ENCODE measurements at places on chromosomes 2 and 18.
A peak's percentile ranks its signal among the peaks of the same experiment; 100 is the strongest.

GRCh38 chr2:237059155-237059875 lies 26.4 kb upstream of the COPS8 start:
- DNase-seq, result no peak

DNA sequence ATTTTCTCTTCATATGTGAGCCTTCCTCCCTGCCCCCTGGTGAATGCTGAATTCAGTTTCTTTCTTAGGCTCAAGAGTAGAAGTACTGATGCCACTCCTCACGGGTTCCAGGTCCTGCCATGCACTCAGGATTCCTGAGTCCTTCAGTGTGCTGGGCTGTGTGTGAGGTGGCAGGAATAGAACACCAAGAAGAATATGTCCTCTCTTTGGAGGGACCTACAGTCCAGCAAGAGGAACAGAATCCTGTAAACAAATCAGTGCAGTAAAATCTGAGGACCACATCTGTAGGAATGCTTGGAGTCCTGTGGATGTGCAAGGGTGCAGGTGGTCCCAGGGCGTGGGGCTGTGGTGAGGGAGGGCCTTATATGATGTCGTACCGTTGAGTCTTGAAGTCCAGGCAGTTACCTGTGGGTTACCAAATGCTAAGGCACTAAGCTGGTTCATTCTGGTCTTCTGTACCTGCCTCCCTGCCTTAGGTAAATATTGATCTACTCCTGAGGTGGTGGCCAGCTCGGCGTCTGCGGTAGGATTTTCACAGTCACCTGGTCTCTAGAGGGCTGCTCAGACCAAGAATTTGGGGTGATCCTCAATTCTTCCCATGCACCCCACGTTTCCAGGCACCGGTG lies 5.5 kb downstream of the ASAP2 start:
- DNase-seq, result peak; percentile 38

DNA sequence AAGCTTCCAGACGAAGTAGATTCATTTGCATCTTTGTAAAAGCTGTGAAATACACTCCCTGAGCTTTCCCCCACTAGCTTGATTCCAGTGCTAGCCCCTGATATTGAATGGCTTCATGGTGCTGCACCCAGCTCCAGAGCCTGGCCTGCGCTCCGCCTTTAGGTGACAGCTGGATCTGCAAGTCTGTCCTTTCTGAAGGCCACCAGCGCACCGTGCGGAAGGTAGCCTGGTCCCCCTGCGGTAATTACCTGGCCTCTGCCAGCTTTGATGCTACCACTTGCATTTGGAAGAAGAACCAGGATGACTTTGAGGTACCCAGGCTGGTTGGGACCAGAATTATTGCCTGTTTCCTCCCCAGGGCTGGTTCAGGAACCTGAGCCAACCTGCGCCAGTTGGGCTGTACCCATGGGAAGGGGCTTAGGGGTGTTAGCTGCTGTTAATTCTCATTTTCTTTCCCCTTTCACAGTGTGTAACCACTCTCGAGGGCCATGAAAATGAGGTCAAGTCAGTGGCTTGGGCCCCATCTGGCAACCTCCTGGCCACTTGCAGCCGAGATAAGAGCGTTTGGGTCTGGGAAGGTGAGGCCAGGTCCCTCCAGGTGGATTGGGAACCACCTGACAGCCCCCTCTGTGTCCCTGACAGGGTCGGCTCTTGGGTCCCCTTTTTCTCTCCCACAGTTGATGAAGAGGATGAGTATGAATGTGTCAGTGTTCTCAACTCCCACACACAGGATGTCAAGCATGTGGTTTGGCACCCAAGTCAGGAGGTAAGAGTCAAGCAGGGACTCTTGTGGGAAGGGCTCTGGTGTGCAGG lies 1.3 kb downstream of the CIAO1 start:
- peak; percentile 76 for DNase-seq

DNA sequence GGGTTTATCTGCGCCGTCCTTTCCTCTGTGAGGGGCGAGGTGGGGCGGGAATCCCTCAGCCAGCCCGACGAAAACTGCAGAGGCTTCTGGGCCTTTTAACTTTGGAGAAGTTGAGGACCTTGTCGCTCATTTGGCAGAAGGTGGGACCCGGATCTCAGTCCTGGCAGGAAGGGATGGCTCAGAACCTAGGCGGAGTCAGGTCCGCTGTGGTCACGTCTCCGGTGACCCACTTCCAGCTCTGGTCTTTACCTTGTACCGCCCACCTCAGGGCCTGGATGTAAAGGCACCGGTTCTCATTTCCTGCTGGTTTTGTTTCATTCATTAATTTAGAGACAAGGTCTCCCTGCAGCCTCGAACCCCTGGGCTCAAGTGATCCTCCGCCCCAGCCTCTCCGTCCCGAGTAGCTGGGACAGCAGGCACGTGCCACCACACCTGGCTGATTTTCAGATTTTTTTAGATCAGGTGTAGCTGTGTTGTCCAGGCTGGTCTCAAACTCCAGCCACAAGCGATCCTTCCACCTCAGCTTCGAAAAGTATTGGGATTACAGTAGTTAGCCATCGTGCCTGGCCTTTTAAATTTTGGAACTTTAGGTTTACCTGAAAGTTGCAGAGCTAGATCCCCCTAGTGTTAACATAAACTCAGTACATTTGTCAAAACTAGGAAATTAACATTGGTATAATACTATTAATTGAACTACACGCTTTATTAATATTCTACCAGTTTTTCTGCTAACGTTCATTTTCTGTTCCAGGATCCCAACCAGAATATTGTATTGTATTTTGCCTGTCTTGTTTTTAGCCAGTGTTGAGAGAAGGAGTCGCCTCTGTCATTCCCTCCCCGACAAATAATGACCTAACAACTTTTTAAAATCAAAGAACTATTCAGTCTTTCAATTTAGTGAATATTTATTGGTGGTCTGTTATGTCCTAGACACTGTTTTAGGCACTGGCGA lies 852 bp downstream of the POLI start:
- DNase-seq, result peak; percentile 41

DNA sequence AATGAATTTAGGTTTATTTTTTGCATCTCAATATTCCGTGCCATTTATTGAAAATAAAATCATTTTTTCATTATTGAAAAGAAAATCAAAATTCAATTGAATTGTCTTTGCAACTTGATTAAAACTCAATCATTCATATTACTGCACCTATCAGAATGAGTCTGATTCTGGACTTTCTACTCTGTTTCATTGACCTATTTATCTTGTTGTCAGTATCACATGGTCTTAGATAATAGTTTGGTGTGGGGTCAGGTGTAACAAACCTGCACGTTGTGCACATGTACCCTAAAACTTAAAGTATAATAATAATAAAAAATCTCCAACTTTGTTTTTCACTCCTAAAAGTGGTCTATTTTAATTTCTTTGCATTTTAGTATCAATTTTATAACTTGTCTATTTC lies 422.9 kb downstream of the RAD51AP2 start:
- DNase-seq, result no peak

DNA sequence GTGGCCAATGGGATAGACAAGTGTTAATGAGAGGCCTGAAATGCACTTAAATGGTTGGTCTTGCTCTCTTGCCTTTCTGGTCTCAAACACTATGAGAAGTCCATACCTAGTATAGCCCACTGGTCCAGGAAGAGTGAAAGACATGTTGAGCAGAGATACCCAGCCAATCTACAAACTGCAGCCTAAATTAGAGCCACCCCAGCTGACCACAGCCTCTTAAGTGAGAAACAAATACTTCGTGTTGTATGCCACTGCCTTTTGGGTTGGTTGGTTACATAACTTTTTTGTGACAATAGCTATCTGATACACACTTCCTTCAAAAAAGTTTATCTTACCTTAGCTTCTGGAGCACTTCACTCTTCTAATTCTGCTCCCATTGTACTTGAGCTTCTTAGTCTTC lies 8.8 kb upstream of the EXOC6B start:
- DNase-seq, result no peak

DNA sequence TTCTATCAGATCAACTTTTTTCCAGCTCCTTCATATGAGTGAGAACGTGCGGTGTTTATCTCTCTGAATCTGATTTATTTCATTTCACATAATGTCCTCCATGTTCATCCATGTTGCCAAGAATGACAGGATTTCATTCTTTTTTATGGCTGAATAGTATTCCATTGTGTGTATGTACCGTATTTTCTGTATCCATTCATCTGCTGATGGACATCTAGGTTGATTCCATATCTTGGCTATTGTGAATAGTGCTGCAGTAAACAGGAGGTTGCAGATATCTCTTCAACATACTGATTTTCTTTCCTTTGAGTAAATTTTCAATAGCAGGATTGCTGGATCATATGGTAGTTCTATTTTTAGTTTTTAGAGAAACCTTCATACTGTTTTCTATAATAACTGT lies 388.5 kb downstream of the DCDC2C start:
- DNase-seq, result no peak

- no peak for DNase-seq
Measured at GRCh38 chr2:147297820-147298219, 547.0 kb upstream of the ACVR2A start.

GRCh38 chr2:224563537-224563936 lies 21.6 kb downstream of the CUL3 start:
- DNase-seq, result no peak

DNA sequence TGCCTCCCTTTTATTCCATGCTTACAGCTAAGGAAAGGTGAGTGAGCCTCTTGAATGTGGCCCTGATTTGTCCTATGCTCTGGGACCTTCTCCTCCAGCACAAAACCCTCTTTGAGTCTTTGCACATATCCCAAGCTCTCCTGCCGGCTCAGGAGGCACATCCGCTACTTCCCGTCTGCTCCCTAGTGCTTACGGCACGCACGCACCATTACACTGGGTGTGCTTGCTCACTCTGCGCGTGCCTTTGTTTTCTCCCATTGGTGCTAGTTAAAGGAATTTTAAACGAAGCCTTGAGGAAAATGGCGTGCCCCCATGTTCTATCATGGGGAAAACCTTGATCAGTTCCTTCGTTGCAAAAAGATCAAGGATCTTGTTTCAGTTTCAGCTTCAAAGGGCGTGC lies 7.9 kb upstream of the DGKD start:
- DNase-seq, result no peak

DNA sequence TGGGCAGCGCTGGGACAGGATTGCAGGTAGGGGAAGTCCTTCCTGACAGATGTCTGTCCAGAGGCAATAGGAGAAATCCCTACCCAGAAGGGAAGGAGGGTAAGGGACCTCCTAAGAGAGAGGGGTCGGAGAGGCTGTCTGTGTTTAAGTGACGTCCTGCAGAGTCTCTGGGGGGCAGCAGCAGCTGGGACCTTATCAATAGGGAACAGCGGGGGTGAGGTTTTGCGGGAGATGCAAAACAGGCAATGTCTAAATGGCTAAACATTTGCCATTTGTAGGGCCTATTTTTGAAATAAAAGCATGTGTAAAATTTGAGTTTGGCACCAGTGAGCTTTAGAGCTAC lies 108.7 kb upstream of the HS6ST1 start:
- peak; percentile 4 for DNase-seq

DNA sequence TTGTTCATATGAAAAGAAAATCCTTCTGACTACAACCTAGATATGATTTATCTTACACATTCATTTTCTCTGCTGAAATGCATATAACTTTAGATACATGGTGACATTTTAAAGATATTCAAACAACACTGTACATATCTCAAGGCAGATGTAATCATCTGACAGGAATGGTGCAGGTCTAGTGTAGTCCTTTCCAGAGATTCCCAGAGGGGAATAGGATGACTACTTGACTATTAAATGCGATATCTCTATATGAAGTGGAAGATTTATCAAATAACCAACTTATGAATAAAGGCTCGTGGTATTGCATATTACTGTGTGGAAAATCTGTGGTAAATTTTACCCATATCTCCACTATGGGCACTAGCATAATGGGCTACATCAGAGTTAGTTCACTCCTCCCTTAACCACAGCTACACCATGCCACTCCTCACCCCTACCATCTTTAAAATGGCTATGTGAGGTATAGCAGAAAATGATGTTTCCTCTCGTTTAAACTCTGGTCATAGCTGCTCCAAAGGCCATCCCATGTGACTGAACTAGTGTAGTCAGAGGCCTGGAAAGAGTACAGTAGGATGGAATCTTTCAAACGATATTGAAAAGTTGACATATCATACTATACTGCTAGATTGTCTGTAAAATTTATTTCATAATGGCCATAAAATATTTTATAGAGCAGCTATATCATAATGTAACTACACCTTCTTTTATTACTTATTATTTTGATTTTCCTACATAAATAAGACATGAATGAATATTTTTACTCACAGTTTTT lies 9.1 kb upstream of the ITPRID2 start:
- no peak for DNase-seq

DNA sequence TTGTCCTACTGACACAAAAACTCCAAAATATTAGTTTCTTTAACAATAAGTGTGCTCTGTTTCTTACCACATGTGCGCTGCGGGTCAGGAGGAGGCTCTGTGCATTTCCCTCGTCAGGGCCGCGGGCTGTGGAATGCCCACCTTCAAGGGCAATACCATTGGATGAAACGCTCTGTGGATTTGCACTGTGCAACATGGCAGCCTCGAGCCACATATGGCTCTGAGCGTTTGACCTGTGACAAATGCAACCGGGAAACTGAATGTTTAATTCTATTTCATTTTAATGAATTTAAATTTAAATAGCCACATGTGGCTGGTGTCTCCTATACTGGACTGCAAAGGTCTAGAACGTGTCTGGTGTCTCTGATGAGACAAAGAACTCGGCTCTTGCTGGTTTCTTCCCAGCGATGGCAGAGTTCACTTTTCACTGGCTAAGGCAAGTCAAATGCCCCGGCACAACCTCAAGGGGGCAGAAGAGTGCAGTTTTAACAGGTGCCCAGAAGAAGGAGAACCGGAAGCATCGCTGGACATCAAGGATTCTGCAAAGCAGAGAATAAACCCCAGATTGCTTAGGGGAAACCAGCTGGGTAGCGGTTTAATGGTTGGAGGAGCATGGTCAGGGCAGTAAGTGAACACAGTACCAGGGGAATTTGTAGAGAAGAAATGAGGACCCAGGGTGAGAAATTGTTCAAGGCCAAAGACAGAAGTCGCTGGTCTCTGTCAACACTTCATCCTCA lies 37.0 kb upstream of the TMEM18 start:
- DNase-seq, result no peak

DNA sequence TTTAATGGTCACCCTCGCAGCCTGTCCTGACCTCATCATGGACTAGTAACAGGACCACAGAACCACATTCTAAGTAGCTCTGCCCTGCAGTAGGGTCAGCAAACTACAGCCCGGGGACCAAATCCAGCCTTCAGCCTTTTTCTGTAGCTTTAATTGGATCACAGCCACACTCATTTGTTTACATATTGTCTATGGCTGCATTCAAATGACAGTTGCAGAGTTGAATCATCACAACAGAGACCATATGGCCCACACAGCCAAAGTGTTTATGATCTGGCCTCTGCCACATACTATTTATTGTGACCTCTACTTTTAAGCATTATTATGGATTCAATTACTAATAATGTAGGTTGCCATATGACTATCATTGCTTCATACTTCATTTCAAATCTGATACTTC lies 47.7 kb downstream of the MAP3K19 start:
- DNase-seq, result no peak
